ENCODE measurements at places on chromosomes 12 and 14.
A peak's percentile ranks its signal among the peaks of the same experiment; 100 is the strongest.

DNA sequence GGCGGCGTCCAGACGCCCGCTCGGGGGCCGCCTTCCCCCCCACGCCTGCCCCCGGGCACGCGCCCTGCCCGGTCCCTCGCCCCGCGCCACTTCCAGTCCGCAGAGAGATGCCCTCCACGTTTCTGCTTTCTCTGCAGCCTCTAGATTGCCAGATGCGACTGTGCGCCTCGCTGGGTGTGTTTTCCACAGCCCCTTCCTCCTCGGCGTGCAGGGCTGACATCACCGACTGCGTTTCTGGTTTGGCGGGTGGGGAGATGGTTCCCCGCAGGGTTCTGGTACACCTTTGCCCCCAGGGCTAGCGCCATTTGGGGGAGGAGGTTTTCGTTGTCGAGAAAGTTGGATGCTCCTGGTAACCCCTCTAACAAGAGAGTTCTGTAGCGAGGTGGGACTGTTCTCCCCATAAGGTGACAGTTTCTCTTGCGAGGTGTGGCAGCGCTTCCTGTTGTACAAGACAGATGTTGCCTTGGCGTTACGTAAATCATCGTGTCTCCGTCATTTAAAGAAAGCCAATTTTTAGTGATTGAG lies 1.5 kb downstream of the CALM1 start:
- H3K4me1 ChIP-seq: peaks cover 7% of the 10 kb centered on the region
- peak; percentile 54 for DNase-seq
- peak overlapping the region; percentile 97 for H3K4me3 ChIP-seq
- H3K36me3 ChIP-seq: peaks cover 32% of the 10 kb centered on the region
- H3K27ac ChIP-seq: no peak overlapping the region
- no peaks in the 10 kb centered on the region for H3K27me3 ChIP-seq

DNA sequence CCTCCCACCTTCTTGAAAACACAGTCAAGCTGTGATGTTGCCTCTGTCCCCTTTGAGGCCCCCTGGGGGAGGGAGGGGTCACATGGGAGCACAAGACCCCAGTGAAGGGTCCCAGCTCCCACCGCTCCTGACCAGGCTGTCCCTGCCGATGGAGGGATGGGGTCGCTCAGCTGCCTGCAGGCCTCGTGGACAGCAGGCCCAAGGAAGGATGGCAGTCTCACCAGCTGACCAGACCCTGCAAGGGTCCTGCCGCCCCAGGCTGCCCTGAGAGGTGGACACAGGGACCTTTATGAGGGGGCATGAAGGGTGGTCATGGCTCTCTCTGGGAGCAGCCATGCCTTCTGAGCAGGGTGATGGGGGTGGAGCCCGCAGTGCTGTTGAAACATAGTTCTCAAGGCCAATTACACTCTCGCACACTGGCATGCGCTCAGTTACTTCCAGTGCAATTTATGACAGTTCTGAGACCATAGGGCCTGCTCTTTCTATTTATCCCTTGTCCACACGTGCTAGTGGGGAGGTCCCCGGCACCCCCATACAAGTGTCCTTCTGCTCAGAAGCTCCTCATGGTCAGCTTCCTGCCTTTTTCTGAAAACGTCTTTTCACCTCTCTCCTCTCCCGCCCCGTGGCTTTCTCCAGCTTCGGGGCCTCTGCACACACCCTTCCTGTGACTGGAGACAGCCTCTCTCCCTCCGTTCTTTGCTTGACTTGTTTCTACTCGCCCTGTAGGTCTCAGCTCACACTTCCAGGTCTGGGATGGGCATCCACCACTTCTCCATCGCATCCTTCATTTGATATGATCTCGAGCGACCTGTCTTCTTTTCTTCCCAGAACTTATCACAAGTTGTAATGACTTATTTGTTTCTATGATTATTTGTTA lies 313.1 kb downstream of the ADGRD1 start:
- H3K4me3 ChIP-seq: no peak overlapping the region
- no peak for DNase-seq

DNA sequence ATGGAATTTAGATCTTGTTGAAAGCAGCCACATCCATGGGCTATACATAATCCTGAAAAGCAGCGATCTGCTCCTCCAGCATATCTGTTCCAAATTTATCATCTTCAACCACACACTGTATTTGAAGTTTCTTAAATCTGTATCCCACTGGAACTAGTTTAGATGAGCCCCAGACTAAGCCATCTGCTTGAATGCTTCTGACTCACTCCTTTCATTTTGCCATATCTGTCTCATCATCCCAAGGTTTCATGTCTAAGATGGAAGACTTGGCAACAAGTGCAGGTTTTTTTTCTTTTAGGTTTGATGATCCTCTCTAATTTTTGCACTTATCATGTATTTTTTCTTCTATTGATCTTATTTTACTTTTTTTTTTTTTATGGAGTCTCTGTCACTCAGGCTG lies 54.4 kb upstream of the TMEM263 start:
- H3K27me3 ChIP-seq: peaks cover 8% of the 10 kb centered on the region
- peaks cover 5% of the 10 kb centered on the region for H3K4me1 ChIP-seq
- H3K36me3 ChIP-seq: no peaks in the 10 kb centered on the region
- DNase-seq: no peak

GRCh38 chr12:7092229-7092985 lies at the start of gene C1R:
C1R (minus strand) TSS chr12:7092445; CDS start chr12:7092388, 57 bp downstream.
- DNase-seq: peak; percentile 89
- no peaks in the 10 kb centered on the region for H3K27me3 ChIP-seq
- peak within 1 kb of the TSS; percentile 92 for H3K4me3 ChIP-seq
- H3K4me1 ChIP-seq: peaks cover 8% of the 10 kb centered on the region
- peaks cover 40% of the 10 kb centered on the region for H3K36me3 ChIP-seq

- peaks cover 2% of the 10 kb centered on the region for H3K4me1 ChIP-seq
- DNase-seq: no peak
These were observed 488.3 kb downstream of the APAF1 start for GRCh38 chr12:99133401-99133800.

- H3K36me3 ChIP-seq: no peaks in the 10 kb centered on the region
- H3K4me3 ChIP-seq: no peak overlapping the region
- no peak overlapping the region for H3K27ac ChIP-seq
- DNase-seq: no peak
- no peaks in the 10 kb centered on the region for H3K27me3 ChIP-seq
- no peaks in the 10 kb centered on the region for H3K4me1 ChIP-seq
These were observed 10.3 kb upstream of the STK38L start for GRCh38 chr12:27233814-27234213.

DNA sequence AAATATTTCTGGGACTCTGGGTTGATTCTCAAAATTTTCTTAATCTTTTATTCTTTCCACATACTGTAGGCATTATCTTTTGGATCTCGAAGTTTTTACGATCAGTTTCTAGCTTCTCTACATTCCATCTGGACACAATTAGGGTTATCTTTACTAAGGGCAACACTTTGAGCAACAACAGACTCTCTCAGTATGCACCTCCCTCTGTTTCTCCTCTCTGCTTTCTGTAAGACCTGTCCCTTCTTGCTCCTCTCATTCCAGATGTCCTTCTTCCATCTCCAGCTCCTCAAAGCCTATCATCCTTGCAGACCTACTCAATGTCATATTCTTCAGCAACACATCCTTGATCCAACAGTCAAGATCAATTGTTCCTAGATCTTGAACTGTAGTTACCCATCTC lies 457.0 kb downstream of the SLC6A15 start:
- no peaks in the 10 kb centered on the region for H3K36me3 ChIP-seq
- DNase-seq: no peak
- no peak overlapping the region for H3K4me3 ChIP-seq
- no peaks in the 10 kb centered on the region for H3K4me1 ChIP-seq
- H3K27ac ChIP-seq: no peak overlapping the region

- no peaks in the 10 kb centered on the region for H3K36me3 ChIP-seq
- no peaks in the 10 kb centered on the region for H3K27me3 ChIP-seq
- no peak overlapping the region for H3K27ac ChIP-seq
- no peaks in the 10 kb centered on the region for H3K4me1 ChIP-seq
- no peak for DNase-seq
- H3K4me3 ChIP-seq: no peak overlapping the region
These were observed 67.1 kb upstream of the SLC38A4 start for GRCh38 chr12:46892887-46893286.

GRCh38 chr14:70995671-70996070 lies 88.4 kb downstream of the PCNX1 start:
- DNase-seq: no peak
- no peak overlapping the region for H3K27ac ChIP-seq
- H3K4me3 ChIP-seq: no peak overlapping the region
- H3K36me3 ChIP-seq: peaks cover 39% of the 10 kb centered on the region
- H3K27me3 ChIP-seq: no peaks in the 10 kb centered on the region
- no peaks in the 10 kb centered on the region for H3K4me1 ChIP-seq

- H3K27me3 ChIP-seq: no peaks in the 10 kb centered on the region
- H3K36me3 ChIP-seq: peaks cover 9% of the 10 kb centered on the region
- H3K4me3 ChIP-seq: no peak overlapping the region
These were observed 149.1 kb downstream of the KICS2 start for GRCh38 chr12:64072916-64073575.

- H3K4me1 ChIP-seq: peaks cover 7% of the 10 kb centered on the region
- no peak for DNase-seq
- no peak overlapping the region for H3K4me3 ChIP-seq
- no peak overlapping the region for H3K27ac ChIP-seq
- no peaks in the 10 kb centered on the region for H3K36me3 ChIP-seq
These were observed 117.7 kb upstream of the C14orf180 start for GRCh38 chr14:104461676-104462449.

DNA sequence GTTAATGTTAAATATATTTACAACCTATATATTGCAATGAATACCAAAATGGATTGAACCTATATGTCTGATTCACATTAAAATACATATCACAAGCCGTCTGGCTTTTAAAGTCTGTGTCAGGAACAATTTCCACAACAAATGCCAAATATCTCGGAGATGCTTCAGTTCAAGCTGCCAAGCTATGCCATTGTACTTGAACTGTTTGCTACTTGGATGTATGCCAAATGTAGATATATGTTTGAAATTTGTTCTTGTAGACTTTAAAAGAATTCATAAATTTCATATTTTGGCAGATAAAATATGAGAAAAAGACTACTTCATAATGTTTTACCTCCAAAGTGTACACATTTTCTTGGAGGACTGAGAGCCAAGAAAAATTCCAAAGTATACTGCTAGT lies 37.0 kb downstream of the WASHC3 start:
- no peak overlapping the region for H3K4me3 ChIP-seq
- no peak for DNase-seq
- peaks cover 1% of the 10 kb centered on the region for H3K4me1 ChIP-seq
- H3K36me3 ChIP-seq: no peaks in the 10 kb centered on the region

DNA sequence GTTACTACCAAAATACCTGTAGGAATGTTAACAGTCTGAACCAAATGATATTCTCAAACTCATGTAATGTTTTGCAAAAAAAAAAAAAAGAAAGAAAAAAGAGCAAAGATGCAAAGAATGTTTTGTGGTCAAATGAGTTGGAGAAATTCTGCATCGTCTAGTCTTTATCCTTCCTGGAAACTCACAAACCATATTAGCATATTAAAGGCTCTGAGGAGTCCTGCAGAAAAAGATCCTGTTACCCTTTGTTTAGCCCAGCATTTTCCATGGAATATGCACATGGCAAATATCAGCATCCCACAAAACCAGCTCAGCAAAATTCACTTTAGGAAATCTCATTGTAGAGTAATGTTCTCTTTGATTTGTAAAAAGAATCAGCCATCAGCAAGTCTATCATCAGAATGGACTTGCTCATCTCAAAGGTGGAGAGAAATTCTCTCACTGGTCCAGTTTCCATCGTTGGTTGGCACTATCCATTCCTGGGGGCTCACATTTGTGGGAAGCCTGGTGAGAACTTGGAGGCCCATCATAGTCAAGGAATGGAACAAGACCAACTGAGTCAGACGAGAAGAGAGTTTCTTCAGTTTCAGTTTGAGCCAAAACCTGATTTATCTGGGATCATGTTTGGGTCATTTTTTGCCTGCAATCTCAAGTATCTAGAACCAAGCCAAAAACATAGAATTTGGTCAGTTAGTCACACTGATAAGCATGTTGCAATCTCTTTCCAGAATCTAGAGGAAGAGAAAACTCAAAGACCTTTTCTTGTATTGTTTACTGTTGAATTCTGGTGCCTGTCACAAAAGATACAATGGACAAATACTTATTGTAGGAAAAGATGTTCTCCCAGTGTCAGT lies 129.8 kb downstream of the TBX5 start:
- no peaks in the 10 kb centered on the region for H3K27me3 ChIP-seq
- no peaks in the 10 kb centered on the region for H3K36me3 ChIP-seq
- no peak overlapping the region for H3K27ac ChIP-seq

- no peaks in the 10 kb centered on the region for H3K4me1 ChIP-seq
- no peaks in the 10 kb centered on the region for H3K27me3 ChIP-seq
- no peak overlapping the region for H3K27ac ChIP-seq
- H3K36me3 ChIP-seq: no peaks in the 10 kb centered on the region
These were observed 9.9 kb downstream of the BMAL2 start for GRCh38 chr12:27342536-27342935.

DNA sequence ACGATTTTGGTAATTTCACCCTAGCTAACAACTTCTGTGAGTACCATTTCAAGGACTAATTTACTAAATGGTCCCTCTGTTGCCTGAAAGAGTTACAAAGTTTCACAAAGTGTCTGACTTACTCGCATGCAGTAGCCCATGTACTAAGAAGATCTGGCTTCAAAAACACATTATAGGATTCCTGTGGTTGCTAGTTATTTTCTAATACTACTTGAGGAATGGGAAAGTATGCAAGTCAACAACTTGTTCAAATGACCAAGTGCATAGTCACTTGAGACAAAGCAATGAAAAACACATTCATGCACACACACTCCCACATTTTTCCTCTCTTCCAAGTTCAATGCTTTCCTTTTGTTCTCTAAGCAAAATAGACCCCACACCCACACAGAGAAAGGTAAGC lies 219.7 kb upstream of the TMPO start:
- no peak overlapping the region for H3K27ac ChIP-seq
- no peaks in the 10 kb centered on the region for H3K4me1 ChIP-seq
- no peak for DNase-seq
- H3K36me3 ChIP-seq: no peaks in the 10 kb centered on the region

Measured in mesenchymal stem cell (in vitro differentiated cells and primary cell).